C1 segment of cervical spinal cord (tissue), 14 donors: ENCODE measurements at places on chromosomes 1 and 21.

DNA sequence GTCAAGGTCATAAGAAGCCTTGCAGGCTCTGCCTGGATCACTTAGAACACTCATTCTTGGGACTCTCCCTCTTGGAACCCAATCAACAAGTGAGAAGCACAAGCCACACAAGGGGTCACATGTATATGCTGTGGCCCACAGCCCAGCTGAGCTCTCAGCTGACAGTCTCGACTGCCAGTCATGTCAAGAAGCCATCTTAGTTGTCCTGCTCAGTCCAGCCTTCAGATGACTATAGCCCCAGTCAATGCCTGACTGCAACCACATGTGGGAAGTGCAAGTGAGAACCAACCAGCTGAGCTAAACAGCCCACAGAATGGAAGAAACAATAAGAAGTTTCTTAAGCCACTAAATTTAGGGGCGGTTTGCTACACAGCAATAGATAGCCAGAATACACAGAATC, 356.0 kb downstream of the KCNH1 start:
- no peak for DNase-seq

DNA sequence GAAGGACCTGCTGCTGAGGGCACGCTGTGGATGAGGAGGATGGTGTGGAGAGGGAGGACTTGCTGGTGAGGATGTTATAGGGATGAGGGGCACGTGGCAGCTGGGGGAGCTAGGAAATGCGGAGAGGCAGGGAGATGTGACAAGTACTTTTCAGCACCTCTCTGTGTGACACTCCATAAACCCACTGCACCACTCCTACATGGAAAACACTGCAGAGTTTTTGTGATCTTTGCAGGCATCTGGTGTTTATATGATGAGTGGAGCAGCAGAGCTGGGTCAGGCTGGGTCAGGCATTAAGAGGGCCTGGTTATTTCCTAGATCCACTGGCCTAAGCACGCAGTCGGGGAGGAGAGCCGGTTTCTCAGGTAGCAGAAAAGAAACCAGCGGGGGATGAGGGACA, 167.3 kb upstream of the COA6 start:
- no peak for DNase-seq

DNA sequence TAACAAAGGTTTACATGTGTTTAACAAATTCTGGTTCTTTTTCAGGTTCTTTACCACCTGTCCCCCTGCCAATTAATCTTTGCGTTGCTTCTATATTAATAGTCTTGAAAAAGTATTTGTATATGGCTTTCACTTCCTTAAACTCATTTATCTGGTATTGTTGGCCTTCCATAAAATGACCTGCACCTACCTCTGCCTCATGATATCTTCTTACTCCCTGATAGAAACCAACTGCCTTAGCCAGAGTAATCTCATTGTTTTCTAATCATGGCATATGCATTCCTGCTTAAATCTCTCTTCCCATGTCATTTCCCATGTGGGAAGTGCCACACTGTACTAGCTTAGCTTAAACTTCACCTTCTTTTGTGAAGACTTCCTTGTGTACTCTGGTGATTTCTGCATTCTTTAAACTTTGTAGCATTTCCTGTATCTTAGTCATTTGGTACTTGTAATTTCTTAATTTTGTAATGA, 8.7 kb downstream of the SMG7 start:
- DNase-seq: no peak

- DNase-seq: peak; percentile 58
These were observed 670 bp downstream of the CLSTN1 start for GRCh38 chr1:9822897-9823692.

DNA sequence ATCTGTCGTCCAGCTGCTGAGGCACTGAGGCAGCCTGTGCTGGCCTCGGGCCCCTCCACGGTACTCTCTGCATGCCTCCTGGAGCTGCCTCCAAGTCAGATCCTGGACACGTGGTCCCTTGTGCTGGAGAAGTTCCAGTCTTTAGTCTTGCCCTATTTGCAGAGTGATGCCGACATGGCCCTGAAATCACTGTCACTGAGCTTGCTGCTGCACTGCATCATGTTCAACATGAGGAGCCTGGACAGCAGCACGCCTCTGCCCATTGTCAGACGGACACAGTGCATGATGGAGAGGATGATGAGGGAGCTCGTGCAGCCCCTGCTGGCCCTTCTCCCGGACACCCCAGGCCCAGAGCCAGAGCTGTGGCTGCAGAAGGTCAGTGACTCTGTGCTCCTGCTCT, 10.0 kb downstream of the URB2 start:
- no peak for DNase-seq

GRCh38 chr1:29706936-29707335, 470.6 kb downstream of the PTPRU start:
- DNase-seq: no peak

DNA sequence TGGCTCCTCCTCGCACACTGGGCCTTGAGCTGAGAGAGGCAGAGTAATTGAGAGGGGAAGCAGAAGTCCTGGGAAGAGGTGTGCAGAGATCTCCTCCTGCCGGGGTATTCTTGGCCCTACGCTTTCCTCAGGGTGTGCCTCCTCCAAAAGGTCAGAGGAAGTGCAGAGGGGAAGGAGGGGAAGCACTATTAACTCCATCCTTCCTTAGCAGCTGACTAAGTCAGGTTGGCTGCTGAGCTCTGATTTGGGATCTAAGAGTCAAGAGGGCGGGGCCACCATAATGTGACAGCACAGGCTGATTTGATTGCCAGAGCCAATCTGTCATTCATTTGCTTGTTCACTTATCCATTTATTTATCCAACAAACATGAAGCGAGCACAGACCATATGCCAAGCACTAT, 12.3 kb downstream of the ATP2B4 start:
- no peak for DNase-seq

DNA sequence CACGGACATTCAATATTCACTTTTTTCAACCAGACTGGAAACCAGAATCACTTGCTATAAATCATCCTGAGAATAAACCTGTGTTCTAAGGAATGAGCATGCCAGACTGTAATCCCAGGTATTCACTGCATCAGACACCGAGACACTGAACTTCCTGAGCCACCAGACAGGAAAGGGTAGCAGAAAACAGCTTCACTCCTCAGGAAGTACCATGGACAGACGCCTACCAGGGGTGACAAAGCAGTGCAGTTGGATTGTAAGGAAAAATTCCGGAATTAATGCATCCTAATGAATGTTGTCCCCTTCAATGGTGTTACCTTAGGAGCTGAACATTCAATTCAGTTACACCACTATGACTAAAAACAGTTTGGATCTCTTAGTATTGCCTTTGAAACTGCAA, 156.1 kb downstream of the PIGK start:
- no peak for DNase-seq

- DNase-seq: no peak
These were observed 59.0 kb downstream of the UBE2T start for GRCh38 chr1:202282596-202283283.

DNA sequence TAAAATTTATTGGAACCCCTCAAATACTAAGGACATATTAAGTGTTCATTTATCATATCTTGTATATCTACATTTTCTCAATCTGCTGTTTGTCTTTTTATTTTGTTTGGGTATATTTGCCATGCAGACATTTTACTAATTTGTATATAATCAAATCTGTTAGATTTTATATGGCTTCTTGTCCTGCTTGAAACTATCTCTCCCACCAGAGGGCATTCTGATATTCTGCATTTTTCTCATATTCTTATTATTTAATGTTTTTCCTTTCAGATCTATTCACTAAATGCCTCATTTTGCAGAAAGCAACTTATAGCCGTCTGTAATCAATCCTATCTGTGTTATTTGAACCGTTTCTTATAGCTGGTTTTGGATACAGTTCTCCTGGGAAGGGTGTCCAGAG, 745.5 kb downstream of the LRRIQ3 start:
- no peak for DNase-seq

DNA sequence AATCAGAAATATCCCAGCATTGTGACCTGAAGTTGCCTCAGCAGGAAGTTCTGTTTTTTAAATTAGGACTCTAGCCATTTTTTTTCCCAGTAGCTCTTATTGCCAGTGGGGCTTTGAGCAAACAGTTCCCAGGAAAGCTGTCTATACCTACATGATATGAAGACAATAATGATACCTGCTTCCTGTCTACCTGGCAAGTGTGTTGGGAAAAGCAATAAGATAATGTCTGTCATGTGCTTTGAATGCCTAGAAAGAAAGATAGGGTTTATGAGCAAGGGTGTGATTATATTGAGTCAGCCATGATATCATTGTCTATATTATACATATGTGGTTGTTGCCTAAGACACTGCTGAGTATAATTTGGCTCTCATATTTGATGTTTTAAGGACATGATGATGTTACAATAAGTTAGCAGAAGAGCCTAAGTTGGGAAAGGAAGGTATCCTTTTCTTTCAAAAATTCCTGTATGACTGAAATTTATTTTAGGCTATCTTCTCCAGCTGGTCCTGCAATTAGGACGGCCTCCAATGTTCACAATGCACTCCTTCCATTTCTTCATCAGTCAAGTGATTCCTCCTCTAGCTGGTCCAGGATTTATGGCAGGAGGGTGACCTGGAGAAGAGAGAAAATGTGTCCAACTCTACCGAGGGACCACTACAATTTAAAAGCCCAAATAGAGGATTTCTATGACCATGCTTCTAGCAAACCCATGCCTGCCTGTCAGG, 99.6 kb upstream of the CDC42BPA start:
- DNase-seq: no peak
